ENCODE measurements at places on chromosomes 1 and 21. TPM values are rescaled to one million over a fixed set of nuclear protein-coding genes. Genes with fewer than 3 reads are reported as not detected.

Gene COL6A2
- 23.0 TPM for total RNA-seq

Gene AIRE
- total RNA-seq, result not detected

Gene KLHDC7A
- 0.48 TPM for total RNA-seq

Gene TMPRSS3
- 0.09 TPM for total RNA-seq

Gene IFNAR1
- 15.9 TPM for total RNA-seq

Gene FCGR3A
- total RNA-seq, result 1.8 TPM

Gene SELP
- 2.3 TPM for total RNA-seq

Gene CYP2J2
- total RNA-seq, result 7.7 TPM

Gene COL18A1
- 47.5 TPM for total RNA-seq

Gene APOBEC4
- total RNA-seq, result not detected

Gene IGSF8
- total RNA-seq, result 17.0 TPM

Gene TDRD10
- not detected for total RNA-seq

Gene SH3D21
- 4.4 TPM for total RNA-seq
